Adipose tissue (tissue), 3 donors: ENCODE measurements at places on chromosomes 2 and 18. TPM values are rescaled to one million over a fixed set of nuclear protein-coding genes. Genes with fewer than 3 reads are reported as not detected.

The SEPTIN10 gene
- 11.5 TPM for polyA plus RNA-seq

The KCNG2 gene
- polyA plus RNA-seq, result 0.05 TPM

The TMEM37 gene
- 77.7 TPM for polyA plus RNA-seq

The PREB gene
- 51.7 TPM for polyA plus RNA-seq

The TRIM54 gene
- polyA plus RNA-seq, result 0.03 TPM

The SCN2A gene
- under 0.01 TPM for polyA plus RNA-seq

The GRB14 gene
- 3.0 TPM for polyA plus RNA-seq

The TUBA3E gene
- not detected for polyA plus RNA-seq

The ABCG8 gene
- 0.12 TPM for polyA plus RNA-seq

The SCG2 gene
- polyA plus RNA-seq, result 9.7 TPM

The EFR3B gene
- polyA plus RNA-seq, result 0.18 TPM

The FAM168B gene
- 24.5 TPM for polyA plus RNA-seq

The POU3F3 gene
- polyA plus RNA-seq, result 0.22 TPM

The FSHR gene
- polyA plus RNA-seq, result not detected

The CPO gene
- polyA plus RNA-seq, result 1.1 TPM

The DNAJC5G gene
- polyA plus RNA-seq, result not detected

The AGXT gene
- polyA plus RNA-seq, result 0.34 TPM

The CCDC85A gene
- 6.2 TPM for polyA plus RNA-seq

The ZC3H6 gene
- 1.5 TPM for polyA plus RNA-seq

The SCN9A gene
- polyA plus RNA-seq, result 0.45 TPM

The FBXO36 gene
- 0.83 TPM for polyA plus RNA-seq

The RUFY4 gene
- 0.40 TPM for polyA plus RNA-seq

The REG3A gene
- 1.2 TPM for polyA plus RNA-seq

The DUSP28 gene
- 3.2 TPM for polyA plus RNA-seq

The LYG2 gene
- not detected for polyA plus RNA-seq

The CLEC4F gene
- polyA plus RNA-seq, result not detected

The CERKL gene
- not detected for polyA plus RNA-seq
